ENCODE measurements at places on chromosomes 16 and 17. TPM values are rescaled to one million over a fixed set of nuclear protein-coding genes. Genes with fewer than 3 reads are reported as not detected.

The MFAP4 gene
- 116 TPM for total RNA-seq

DNA sequence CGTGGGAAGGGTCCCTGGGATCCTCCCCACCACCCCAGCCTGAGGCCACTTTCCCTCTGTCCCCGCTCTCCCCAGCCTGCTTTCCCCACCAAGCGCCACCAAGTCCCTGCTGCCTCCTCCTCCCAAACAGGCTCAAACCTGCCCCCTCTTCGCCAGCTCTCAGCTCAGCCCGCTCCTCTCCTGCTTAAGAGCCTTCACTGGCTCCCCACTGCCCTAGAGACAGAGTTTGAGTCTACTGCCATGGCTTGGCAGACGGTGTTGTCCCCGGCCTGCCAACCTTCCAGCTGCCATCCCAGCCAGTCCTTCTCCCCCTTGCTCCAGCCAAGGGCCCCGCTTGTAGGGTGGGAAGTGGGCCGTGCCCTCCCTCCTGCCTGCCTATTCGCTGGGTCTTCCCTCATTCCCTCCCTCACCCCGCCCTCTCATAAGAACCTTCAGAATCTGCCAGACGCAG is 11.1 kb downstream of the IL4R start:
- H3K4me1 ChIP-seq: peaks cover 9% of the 10 kb centered on the region
- H3K27ac ChIP-seq: peak overlapping the region; percentile 98
- no peak overlapping the region for H3K4me3 ChIP-seq
- H3K27me3 ChIP-seq: no peaks in the 10 kb centered on the region

GRCh38 chr16:83734136-83734535 is 73.6 kb upstream of the HSBP1 start:
- H3K27ac ChIP-seq: no peak overlapping the region
- H3K27me3 ChIP-seq: no peaks in the 10 kb centered on the region
- no peaks in the 10 kb centered on the region for H3K4me1 ChIP-seq
- no peak for DNase-seq
- H3K4me3 ChIP-seq: no peak overlapping the region
- no peaks in the 10 kb centered on the region for H3K36me3 ChIP-seq

DNA sequence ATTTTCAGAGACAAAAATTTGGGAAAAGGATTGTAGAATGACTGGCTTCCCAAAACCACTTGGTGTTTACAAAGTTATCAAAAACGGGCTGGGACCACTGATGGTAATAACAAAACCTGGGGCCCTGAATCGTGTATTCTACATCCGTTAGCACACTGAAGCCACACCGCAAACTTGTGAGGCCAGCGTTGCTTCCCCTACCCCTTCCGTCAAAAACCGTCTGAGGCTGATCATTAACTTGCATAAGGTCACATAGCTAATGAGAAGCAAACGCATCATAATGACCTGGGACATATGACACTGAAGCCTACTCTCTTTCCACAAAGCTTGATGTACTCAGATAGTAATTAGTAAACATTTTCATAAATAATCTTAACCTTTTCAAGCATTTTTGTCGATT is 704.3 kb downstream of the MAF start:
- DNase-seq: no peak
- no peaks in the 10 kb centered on the region for H3K4me1 ChIP-seq
- H3K27me3 ChIP-seq: no peaks in the 10 kb centered on the region
- H3K36me3 ChIP-seq: no peaks in the 10 kb centered on the region
- H3K27ac ChIP-seq: no peak overlapping the region
- no peak overlapping the region for H3K4me3 ChIP-seq

GRCh38 chr16:54268340-54268739 is 18.2 kb downstream of the IRX3 start:
- no peak overlapping the region for H3K4me3 ChIP-seq
- H3K27me3 ChIP-seq: no peaks in the 10 kb centered on the region
- no peaks in the 10 kb centered on the region for H3K36me3 ChIP-seq
- H3K27ac ChIP-seq: no peak overlapping the region

DNA sequence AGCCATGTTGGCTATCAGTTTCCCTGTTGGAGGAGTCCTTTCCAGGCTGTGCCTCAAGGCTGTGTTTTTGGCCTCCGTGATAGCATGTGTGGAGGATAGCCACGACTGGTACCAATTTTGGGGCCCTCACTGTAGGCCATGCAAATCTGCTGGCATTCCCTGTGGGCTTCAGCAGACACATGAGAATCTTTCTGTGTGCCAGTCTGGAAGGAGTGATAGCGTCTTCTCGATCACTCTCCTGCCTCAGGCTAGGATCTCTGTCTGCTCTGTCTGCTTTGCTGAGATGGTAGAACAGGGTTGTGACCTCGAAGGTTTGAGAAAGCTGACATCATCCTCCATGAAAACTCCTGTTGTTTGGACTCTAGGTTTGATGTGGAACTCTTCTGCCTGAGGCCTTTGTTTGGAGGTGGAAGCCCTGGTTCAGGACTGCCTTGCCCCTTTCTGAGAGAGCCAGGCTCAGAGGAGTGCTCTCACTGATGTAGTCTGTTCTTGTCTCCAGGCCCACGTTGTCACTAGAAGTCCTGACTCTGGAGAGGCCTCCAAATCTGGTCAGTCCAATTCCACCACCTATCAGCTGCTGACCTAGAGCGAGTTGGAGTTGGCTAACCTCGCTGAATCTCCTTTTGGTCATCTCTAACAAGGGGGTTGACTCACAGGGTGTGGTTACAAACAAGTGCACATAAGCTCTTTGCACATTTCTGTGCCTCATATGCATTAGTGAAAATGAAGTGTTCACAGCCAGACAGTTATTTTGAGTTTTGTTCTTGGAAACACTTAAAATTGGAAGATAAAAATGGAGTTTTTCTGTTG is 12.1 kb upstream of the EDC4 start:
- peak overlapping the region; percentile 52 for H3K27ac ChIP-seq
- H3K4me3 ChIP-seq: no peak overlapping the region
- H3K27me3 ChIP-seq: no peaks in the 10 kb centered on the region
- no peak for DNase-seq
- peaks cover 6% of the 10 kb centered on the region for H3K4me1 ChIP-seq
- no peaks in the 10 kb centered on the region for H3K36me3 ChIP-seq

- H3K27ac ChIP-seq: no peak overlapping the region
- no peaks in the 10 kb centered on the region for H3K27me3 ChIP-seq
- no peak overlapping the region for H3K4me3 ChIP-seq
- H3K36me3 ChIP-seq: peaks cover 4% of the 10 kb centered on the region
Observed at GRCh38 chr16:57469046-57469445, 6.6 kb downstream of the POLR2C start.

Data from breast epithelium (tissue), 4 donors.